Stimulated activated CD4-positive, alpha-beta T cell treated with anti-CD3 and anti-CD28 coated beads, Interleukin-1b, Interleukin-23, amount 100 ng/mL, for 4 hours (primary cell): ENCODE measurements at places on chromosomes 6 and 20.

DNA sequence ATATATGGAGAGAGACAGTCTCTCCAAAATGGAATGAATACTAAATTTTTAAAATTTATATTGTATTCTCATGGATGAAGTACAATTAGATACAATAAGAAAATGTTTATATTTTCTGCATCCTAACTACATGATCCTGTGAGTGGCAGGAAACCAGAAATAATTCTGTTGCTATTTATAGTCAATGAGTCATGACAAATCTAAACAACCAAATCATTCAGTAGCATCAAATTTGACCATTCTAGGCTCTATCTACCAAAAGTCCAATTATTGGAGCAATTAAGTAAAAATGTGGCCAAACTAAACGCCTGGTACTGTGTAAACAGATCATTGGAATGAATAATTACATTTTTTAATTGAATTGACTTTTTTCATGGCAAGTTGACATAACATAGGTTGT lies 959.8 kb downstream of the EPHA7 start:
- no peak for DNase-seq

DNA sequence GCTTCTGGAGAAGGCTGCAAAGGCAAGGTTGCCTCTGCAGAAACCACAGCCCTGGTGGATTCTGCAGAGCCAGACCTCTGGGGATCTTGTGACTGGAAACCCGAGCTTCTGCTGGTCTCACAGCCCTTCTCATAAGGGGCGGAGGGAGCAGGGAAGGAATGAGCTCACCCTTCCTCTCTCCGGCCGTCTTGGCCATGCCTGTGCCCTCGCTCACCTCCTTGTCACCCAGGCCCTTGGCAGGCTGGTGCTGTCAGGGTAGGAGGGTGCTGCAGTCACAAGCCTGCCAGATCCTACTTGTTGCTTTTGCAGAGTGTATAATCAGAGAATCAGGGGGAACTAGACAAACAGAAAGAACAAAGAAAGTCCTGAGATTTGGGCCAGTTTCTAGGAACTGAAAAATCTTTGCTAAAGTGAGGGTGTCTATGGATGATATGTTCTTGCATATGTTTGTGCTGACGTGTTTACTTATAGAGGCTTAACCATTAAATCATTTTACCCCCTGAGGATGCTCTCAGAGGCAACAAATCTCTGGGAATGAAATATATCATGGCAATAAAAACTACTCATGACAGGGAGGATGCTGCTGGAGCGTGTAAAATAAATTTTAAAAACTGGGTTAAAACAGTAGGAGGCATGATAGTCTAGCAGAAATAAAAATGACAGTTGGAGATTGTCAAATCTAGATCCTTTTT lies 244.9 kb upstream of the SOX4 start:
- DNase-seq = no peak

- DNase-seq = no peak
Measured at GRCh38 chr20:12203981-12204380, 286.3 kb downstream of the BTBD3 start.

- no peak for DNase-seq
Measured at GRCh38 chr20:58081846-58082245, 146.6 kb downstream of the ANKRD60 start.

GRCh38 chr20:23433628-23434027 lies 5.9 kb upstream of the CSTL1 start:
- DNase-seq = no peak

DNA sequence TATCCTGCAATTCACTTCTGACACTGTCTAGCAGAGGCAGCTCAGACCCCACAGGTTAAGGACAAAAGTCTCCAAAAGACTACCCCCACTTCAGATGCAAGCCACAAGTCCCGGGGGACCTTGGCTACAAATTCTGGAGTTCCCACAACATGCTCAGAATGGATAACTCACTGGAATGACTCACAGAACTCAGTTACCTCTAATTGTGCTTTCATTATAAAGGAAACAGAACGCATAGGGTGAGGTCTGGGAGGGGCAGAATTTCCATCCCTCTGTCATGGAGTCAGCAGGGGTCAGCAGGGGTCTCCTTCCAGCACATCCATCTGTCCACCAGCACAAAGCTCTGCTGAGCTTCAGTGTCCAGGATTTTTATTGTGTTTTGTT lies 184.2 kb downstream of the CDH4 start:
- DNase-seq = no peak
